ENCODE measurements at places on chromosomes 1 and 21.

- DNase-seq, result no peak
Observed at GRCh38 chr1:233700338-233700737, 86.4 kb downstream of the KCNK1 start.

- DNase-seq, result peak; percentile 79
Observed at GRCh38 chr1:2212532-2213491, 15.3 kb upstream of the SKI start.

DNA sequence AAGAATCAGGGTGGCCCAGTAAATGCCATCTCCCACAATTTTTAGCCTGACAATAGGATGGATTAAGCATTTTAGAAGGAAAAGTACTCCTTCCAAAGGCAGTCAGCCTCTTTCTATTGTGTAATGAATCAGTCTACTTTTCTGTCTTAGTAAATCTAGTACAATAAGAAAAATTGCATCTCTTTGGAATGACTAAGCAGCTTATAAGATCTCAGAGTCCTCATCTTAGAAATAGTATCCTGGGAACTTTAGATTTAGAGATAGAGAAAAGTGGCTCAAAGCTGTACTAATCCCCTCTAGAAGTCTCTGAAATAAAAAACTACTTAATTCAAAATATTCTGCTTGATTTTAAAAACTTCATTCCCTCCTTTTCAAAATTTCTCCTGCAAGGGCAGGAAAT is 81.4 kb downstream of the SLC44A5 start:
- no peak for DNase-seq

DNA sequence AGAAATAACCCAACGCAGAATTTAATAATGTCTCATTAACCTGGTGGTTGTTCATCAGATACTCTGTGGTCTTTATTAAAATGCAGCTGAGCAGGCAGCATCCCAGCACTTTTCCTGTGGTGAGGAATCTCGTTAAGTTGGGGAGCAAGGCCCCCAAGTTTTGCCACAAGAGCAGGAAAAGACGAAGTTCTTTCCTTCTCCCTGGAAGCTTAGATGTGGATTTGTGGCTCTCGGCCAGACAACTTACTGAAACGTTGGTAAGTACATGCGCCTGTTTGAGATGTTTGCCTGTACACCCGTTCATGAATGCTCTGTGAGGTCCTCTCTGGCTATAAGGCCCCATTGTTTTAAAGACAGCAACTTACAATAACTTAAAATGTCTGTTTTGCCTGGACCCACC is 34.3 kb upstream of the PDE9A start:
- no peak for DNase-seq

DNA sequence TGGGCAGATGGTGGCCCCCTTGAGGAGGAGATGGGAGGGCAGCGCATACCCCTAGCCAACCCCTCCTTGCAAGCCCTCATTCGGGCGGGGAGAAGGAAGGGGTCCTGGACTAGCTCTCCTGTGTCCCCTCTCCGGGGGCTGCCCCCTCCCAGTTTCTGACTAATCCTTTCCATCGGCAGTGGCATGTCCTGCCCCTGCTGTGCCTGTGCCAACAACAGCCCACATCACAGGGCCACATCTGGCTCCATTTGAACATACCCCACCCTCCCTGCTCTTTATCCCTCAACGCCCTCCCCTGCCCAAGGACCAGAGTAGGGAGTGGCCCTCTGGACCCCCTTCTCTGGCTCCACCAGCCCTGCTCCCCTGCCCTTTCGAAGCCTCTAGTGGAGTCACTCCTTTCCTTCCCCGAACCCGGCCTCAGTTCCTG is 11.0 kb upstream of the LMNA start:
- DNase-seq, result no peak

GRCh38 chr1:16122916-16123315 is 33.0 kb downstream of the EPHA2 start:
- peak; percentile 42 for DNase-seq

- DNase-seq, result no peak
Observed at GRCh38 chr1:235391874-235392273, 24.6 kb downstream of the TBCE start.

GRCh38 chr21:35023396-35024070 is 25.6 kb downstream of the RUNX1 start:
- no peak for DNase-seq

- DNase-seq, result no peak
Observed at GRCh38 chr1:107946794-107947193, 18.2 kb downstream of the VAV3 start.

DNA sequence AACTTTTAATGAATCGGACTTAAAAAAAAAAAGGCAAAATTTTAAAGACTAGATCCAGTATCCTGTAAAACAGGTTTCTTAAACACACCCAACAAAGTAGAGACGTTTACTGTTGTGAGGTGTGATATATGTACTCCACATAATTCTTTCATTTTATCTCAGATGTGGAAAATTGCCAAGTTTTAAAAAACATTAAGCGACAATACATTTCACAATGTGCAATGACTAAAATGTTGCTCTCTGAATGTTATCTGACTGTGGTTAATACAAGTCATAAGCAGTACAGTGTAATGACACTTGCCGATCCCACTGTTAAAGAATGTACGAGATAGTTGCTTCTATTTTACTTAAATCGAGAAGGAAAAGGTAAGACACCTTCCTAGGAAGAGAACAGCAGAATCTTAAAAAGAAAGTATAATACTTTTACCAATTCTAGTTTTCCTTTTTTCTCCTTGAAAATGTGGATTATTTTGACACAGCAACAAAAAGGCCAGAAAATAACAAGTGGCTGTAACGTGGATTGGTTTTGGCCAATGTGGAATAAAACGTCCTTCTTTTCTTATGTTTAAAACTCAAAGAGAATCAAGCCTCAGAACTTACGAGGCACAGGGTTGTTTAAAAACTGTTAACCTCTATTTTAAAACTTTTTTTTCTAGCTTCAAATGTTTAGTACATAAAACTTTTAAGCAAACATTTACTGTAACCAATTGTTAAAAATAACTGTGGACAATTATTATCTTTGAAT is 51.4 kb downstream of the TP53BP2 start:
- DNase-seq, result no peak
